ENCODE measurements at places on chromosomes 5 and 9.

- no peak for DNase-seq
Observed at GRCh38 chr5:157113002-157113401, 4.2 kb upstream of the HAVCR2 start.

GRCh38 chr5:125129151-125129806 lies 382.8 kb upstream of the ZNF608 start:
- DNase-seq = no peak

GRCh38 chr9:12774861-12775678 lies at the start of gene LURAP1L:
Gene LURAP1L (plus strand): TSS chr9:12775020. CDS start chr9:12775716, 696 bp downstream.
- DNase-seq = no peak

DNA sequence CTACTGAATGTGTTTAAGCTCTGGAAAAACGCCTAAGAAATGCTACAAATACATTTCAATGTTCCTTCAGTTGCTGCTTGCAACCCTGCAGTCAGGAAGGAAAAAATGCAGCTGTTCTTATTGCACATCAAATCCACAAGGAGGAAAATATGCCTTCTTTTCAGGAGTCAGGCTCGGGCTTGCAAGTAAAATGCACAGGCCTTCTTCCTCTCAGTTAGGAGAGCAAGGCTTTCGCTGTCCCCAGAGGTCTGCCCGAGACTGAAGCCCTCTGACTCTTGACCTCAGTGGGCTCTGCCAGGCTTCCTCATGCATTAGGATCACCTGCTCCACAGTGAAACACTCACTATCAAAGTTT lies 899 bp upstream of the SHC3 start:
- DNase-seq = no peak

DNA sequence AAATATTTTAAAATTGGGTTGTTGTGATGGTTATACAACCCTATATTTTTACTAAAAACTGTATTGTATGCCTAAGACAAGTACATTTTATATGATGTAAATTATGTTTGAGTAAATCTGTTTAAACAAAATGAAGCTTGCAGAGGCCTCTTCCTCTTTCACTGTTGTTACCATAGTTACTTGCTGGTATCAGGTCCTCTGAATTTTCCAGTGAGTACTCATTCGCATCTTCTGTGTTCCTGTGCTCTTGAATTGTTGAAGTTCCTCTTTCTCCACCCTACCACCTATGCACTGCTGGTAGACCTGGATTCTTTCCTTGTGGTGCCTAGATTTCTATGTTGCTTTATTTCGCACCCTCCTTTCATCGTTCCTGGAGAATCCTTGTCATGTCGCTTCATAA lies 938.5 kb upstream of the ACO1 start:
- no peak for DNase-seq

DNA sequence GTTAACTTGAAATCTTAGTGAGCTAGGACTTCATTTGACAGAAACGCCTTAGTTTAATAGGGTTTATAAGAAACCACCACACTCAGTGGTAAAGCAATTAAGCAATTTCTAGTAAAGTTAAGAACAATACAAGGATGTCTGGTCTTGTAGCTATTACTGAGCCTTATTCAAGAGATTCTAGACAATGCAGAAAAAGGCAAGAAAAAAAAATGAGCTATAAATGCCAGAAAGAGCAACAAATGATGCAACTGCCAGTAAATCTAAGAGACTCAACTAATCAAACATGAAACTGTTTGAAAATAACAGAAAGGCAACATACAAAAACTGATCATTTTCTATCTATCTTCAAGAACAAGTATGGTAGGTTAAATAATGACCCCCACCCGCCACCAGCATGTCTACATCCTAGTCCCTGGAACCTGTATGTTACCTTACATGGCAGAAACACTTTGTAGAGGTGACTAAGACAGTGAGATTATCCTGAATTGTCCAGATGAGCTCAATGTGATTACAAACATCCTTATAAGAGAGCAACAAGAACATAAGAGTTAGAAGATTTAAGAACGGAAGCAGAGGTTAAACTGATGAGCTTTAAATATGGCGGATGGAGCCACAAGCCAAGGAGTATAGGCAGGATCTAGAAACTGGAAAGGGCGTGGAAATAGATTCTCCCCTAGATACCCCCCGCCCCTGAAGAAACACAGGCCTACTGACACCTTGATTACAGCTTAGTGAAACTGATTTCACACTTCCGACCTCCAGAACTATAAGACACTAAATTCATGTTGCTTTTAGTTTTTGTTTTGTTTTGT lies 93.0 kb downstream of the SUSD1 start:
- DNase-seq = no peak

GRCh38 chr5:60395712-60396329 lies 304.1 kb downstream of the DEPDC1B start:
- no peak for DNase-seq

DNA sequence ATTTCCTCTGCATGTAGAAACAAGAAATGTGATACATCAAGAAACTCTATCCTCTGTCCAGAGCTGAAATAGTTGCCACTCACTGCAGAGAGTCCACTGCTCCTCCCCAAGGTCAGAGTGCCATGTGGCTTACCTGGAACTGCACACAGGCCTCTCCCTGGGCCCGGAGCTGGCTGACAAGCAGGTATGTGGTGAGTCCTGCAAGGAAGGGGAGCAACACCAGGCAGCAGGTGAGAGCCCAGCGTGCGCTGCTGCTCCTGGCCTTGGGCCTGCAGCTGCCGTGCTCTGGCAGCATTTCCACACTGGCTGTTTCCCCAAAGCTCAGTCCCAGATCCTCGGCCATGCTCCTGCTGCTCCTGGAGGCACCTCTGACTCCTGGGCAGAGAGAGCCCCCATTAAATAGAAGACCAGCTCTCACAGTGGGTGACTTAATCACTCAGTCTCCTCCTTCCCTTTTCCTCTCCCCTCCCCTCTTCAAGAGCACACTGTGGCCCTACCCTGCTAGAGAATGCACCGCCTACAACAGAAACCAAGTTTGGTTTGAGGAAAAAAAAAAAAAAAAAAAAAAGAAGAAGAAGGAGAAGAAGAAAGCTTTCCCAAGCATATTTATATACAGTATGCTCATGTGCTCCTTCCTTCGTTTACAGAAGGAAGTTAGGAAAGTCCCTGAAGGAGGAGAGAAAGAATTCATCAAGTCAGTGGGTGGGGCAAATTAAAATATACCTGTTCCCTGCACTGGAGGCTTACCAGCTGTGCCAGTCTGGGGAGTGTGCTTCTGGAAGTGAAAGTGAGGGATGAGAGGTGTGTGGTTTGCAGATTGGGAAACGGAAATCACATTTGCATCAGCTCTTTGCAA lies at the start of gene TNFSF15:
Gene TNFSF15 (minus strand): TSS at position 370 of the 856 bp plus-strand sequence. CDS start 27 bp downstream, at position 343.
- peak; percentile 46 for DNase-seq

DNA sequence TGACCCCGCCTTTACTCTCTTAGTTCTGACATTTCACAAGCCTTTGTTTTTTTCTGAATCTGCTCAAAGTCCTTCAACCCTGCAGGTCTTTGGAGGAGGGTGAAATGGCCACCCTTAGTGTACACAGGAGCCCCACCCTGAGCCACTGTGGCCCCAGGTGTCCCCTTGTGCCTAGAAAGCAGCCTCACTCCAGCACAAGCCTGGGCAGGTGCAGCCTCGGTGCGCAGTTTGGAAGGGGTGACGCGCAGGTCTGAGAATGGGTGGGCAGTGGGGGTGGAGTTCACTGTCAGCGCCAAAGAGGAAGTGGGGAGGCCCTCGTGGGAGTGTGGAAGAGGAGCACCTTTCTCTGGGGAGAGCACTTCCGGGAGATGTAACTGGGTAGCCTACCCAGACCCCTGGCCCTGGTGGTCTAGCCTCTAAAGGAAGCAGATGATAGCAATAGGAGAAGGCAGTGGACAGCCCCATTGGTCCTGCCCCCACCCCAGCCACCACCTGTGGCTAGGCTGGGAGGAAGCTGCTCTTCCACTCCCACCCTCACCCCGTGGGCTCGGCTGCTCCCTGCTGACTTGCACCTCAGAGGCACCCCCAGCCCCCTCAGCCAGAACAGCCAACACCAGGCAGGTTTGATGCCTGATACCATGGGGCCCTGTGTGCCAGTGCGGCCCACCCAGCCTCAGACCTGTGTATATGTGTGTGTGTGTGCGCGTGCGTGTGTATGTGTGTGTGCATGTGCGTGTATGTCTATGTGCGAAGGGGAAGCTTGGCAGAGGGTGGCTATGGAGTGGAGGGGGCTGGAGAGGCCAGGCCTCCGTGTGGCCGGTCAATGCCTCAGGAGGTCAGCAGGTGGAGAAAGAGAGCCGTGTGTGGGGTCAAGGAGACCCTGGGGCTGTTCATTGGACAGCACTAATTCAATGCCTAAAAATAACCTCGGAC lies 16.8 kb upstream of the DAB2IP start:
- peak; percentile 23 for DNase-seq

DNA sequence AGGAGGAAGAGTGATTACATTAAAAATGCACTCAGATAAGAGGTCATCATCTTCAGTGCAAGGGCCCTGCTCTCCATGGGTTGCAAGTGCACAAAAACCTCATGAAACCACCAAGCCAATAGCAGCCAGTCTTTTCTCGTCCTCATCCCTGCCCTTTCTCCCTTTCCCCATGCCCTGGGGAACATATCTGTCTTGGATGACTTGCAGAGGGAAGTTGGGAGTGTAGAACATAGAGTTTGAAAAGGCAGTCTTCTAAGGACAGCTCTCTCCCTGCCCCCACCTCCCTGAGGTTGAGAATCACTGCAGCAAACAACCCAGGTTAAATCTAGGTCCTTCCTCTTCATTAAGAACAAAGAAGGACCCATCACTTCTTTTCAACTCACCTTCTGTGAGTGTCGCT lies 22.0 kb downstream of the DDX31 start:
- no peak for DNase-seq

- DNase-seq = no peak
Observed at GRCh38 chr9:130929571-130930038, 9.4 kb downstream of the FIBCD1 start.

DNA sequence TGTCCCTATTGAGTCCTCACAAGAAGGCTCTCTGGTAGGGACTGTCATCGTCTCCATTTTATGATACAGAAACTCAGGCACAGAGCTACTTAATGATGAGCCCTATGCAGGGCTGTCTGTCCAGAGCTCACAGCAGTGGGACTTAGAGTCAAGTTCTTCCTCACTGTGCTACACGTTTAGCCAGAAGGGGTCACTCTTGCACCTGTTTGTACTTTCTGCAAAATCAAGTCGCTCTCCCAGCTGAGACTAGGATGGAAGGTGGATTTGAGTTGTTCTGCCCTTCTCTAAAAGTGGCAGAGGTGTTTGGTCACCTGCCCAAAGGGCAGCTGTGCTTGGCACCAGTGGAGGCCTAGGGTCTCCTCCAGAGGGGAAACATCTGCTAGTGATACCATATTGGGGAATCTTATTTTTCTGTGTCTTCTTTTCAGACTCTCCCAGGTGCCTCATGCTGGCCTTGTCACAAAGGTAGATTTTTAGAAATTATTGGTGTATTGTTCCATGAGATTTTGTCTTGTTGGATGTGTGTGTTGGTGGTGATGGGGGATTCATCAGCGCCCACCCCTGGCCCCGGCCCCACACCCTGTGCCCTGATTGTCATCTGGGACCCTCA lies 104.2 kb downstream of the PPARGC1B start:
- DNase-seq = peak; percentile 71

DNA sequence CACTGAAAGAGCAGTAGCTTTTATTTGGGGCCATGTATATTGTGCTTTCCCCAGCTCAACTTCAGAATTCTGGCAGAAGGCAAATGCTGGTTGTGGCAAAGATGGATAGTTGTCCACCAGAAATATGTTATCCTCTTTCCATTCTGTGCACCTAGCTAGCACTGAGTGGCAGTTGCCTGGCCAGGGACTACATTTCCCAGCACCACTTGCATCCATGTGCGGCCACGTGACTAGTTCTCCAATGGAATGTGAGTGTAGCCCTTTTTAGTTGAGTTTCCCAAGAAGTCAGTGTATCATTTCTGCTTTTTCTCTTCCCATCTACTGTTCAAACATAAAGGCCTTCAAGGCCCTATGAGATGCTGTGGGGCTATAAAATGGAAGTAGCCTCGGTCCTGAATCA lies 354.0 kb upstream of the CLINT1 start:
- DNase-seq = no peak

DNA sequence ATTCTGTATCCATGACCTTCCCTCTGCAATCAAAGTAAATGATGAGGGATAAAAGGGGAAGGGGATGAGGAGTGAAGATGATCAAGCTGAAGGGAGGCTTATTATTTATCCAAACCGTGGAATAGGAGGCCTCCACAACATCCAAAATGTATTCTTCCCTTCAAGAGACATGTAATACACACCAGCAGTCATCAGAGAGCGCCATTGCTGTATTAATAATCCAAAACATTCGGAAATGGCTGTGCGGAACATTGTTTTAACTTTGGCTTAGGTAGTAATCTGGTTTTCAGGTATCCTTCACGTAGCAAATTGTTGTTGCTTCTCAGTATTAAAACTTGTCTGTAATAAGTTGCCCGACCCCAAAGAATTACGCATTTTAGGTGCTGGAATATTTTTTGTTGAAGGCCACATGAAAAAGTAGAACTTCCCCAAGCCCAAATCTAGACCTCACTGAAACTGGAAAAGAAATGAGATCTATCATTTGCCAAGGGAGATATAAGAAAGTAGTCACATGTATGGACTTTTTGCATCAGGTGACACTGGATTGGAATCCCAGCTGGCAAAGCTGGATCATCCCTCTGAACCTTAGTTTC lies 2.6 kb upstream of the BOD1 start:
- DNase-seq = peak; percentile 36

- peak; percentile 7 for DNase-seq
Observed at GRCh38 chr5:56735849-56736641, 79.3 kb upstream of the MAP3K1 start.

GRCh38 chr5:74182603-74183002 lies 457.9 kb downstream of the ENC1 start:
- DNase-seq = peak; percentile 47

- DNase-seq = no peak
Observed at GRCh38 chr5:123476731-123477130, 35.2 kb upstream of the CSNK1G3 start.

- DNase-seq = no peak
Observed at GRCh38 chr9:134503301-134504105, 138.1 kb upstream of the COL5A1 start.

DNA sequence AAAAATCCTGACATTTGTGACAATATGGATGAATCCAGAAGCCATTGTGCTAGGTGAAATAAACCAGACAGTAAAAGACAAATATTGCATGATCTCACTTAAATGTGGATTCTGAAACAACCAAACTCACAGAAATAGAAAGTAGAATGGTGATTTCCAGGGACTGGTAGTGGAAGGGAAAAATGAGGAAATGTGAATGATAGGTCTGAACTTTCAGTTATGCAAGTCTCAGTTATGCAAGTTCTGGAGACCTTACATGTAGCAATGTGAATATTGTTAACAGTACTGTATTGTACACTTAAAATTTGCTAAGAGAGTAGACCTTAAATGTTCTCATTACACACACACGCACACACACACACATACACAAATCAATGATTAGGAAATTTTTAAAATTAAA lies 84.9 kb downstream of the SLCO4C1 start:
- DNase-seq = no peak

- DNase-seq = no peak
Observed at GRCh38 chr9:69397384-69398214, 72.6 kb downstream of the ENTREP1 start.

Data from activated CD4-positive, alpha-beta T cell treated with anti-CD3 and anti-CD28 coated beads for 48 hours (primary cell).